ENCODE measurements at places on chromosomes 13 and 19.
A peak's percentile ranks its signal among the peaks of the same experiment; 100 is the strongest.

DNA sequence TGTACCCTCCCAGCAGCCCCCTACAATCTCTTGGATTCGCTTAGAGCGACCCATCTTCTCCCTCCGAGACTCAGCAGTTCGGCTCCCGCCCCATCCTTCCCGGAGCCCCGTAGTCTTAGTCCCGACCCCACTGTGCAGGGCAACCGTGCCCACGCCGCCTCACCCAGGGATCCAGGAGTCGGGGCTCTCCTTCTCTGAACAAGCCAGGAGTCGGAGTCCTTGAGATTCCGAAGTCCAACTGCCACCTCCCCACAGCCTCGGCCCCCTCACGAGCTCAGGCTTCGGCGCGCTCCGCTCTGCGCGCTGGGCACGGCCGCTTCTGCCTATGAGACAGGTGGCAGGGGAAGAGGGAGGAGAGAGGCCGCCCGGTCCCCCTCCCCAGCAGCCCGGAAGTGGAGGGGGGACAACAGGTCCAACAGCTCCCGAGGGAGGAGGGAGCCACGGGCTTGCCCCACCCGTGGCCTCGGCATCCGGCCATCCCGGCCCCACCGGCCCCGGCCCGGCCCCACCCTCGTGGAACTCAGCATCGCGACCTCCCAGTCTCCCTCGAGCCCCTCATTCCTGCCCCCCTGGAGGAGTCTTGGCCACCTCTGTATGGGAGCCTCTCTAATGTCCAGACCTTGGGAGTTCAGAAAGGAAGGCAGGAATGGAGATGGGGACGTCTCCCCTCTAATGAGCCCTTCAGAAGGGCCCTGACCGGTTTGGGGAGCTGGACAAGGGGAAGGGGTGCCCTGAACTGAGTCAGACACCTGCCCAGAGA, at the start of gene PHLDB3:
TSS of gene PHLDB3 (minus strand) at position 321 of the 760 bp plus-strand sequence. CDS start 628 bp downstream, outside the sequence.
- no peak for DNase-seq

DNA sequence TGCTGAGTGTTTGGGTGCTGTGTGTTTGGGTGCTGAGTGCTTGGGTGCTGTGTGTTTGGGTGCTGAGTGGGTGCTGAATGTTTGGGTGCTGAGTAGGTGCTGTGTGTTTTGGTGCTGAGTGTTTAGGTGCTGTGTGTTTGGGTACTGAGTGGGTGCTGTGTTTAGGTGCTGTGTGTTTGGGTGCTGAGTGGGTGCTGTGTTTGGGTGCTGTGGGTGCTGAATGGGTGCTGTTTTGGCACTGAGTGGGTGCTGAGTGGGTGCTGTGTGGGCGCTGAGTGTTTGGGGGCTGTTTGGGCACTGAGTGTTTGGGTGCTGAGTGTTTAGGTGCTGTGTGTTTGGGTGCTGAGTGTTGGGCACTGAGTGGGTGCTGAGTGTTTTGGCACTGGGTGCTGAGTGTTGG, 48.5 kb upstream of the F7 start:
- DNase-seq, result no peak

DNA sequence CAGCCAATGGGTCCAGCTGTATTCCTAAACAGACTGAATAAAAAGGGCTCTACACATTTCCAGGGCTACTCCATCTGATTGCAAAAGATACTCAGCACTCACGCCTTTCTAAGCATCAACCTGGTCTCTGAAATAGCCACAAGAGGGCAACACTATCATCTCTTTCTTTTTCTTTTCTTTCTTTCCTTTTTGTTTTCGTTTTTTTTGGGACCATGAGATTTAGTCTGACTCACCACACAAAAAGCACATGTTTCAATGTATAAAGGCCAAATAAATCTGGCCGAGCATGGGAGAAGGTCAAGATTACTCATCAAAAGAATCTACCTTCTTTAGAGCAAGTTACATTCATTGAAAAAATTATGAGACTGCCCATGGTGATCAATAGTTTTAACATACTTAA, 805.6 kb upstream of the ARGLU1 start:
- DNase-seq, result no peak

DNA sequence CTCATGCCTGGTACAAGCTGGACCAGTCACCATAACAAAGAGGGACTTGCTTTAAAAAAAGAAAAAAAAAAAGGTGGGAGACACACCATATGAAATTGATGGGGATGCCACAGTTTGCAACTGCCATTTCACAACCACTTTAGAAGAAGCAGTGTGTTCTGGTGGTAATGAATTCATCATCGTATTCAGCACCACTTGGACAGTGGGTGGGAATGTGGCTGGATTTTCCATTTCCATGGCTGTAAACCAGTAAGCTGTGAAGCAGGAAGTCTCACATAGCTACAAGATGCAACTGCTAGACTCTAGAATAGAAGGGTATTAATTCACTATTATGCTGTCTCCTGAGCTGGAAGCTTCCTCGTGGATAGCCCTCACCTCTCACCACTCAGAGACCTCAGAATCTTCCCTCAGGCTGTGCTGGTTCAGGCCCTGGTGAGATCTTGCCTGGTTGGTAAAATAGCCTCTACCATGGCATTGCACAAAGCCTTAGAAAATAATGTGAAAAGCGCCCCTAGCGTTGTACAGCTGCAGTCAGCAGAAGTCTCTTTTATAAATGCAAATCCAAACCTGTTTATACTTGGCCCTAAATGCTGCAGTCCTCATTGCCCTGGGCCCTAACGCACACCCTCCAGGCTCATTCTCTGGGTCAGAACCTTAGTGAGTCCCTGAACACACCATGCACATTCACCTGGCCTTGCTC, 150.7 kb downstream of the KCTD15 start:
- DNase-seq, result no peak

DNA sequence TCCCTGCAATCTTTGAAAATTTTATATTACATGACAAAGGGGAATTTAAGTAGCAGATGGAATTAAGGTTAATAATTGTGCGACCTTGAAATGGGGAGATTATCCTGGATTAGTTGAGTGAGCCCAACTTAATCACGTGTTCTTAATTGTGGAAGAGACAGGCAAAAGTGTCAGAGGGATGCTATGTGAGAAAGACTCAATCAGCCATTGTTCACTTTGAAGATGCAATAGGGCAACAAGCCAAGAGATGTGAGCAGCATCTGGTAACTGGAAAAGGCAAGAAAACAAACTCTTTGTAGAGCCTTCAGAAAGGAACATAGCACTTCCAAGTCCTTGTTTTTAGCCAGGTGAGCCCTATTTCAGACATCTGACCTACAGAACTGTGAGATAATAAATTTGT, 247.7 kb downstream of the SLITRK1 start:
- no peak for DNase-seq

- DNase-seq, result peak; percentile 67
Measured at GRCh38 chr13:106507560-106508274, 27.7 kb downstream of the EFNB2 start.

DNA sequence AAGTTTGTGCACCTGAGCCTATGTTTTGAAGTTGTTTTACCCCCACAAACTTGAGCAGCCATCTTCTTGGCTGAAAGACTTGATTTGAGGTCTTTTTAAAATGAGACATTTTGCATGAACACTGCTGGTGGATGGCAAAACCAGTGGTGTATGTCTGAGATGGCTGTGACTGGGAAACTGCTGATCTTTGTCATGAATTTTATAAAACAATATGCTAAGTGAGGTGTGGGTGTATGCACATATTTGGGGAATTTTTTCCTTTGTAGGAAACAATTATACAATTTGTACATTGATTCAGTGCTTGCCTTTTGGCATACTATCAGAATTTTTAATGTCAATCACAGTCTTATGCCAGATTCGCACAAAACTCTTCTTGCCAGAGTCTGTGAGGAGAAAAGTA, 52.5 kb downstream of the ZAR1L start:
- no peak for DNase-seq

GRCh38 chr19:48591021-48591420, 15.5 kb upstream of the SPACA4 start:
- DNase-seq, result no peak

GRCh38 chr19:4754248-4754647, 30.6 kb upstream of the DPP9 start:
- DNase-seq, result no peak

GRCh38 chr13:86445206-86445605, 646.0 kb upstream of the SLITRK6 start:
- no peak for DNase-seq

DNA sequence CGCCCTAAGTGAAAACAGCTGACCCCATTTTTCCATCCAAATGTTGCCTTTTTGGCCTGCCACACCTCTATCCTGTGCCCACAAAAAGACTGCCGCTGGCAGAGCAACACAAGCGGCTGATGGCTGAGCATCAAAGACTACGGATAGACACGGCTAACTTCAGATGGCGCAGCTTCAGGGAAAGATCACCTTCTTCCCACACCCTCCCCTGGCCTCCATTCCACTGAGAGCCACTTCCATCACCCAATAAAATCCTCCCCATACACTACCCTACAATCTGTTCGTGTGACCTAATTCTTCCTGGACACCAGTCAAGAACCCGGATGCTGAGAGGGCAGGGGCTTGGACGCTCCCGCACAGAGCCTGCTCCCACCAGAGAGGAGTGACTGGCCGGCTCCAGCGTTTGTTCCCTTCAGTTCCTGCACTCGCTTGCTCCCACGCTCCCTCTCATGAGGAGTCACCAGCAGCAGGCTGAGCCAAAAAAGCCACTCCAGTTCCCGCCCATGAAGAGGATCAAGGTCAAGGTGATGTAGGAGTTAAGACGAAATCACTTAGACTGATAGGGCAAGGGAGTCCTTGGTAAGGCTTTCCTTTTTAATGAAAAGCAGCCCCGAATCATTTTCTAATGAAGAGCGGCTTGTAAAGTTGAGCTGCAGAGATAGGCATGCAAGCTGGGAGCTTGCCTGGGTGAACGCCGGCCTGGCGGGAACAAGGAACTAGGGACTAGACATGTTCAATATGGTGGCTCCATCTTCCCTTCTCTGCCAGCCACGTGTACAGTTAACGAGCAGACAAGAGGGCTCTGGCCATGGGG, 35.7 kb downstream of the TSKS start:
- DNase-seq, result no peak

GRCh38 chr13:47474839-47475238, 526.2 kb downstream of the SUCLA2 start:
- DNase-seq, result no peak

GRCh38 chr13:74443631-74444030, 309.4 kb upstream of the KLF12 start:
- DNase-seq, result no peak

- no peak for DNase-seq
Measured at GRCh38 chr19:19209372-19209771, 2.4 kb upstream of the NCAN start.

- DNase-seq, result no peak
Measured at GRCh38 chr13:23554000-23554399, 16.2 kb upstream of the TNFRSF19 start.

DNA sequence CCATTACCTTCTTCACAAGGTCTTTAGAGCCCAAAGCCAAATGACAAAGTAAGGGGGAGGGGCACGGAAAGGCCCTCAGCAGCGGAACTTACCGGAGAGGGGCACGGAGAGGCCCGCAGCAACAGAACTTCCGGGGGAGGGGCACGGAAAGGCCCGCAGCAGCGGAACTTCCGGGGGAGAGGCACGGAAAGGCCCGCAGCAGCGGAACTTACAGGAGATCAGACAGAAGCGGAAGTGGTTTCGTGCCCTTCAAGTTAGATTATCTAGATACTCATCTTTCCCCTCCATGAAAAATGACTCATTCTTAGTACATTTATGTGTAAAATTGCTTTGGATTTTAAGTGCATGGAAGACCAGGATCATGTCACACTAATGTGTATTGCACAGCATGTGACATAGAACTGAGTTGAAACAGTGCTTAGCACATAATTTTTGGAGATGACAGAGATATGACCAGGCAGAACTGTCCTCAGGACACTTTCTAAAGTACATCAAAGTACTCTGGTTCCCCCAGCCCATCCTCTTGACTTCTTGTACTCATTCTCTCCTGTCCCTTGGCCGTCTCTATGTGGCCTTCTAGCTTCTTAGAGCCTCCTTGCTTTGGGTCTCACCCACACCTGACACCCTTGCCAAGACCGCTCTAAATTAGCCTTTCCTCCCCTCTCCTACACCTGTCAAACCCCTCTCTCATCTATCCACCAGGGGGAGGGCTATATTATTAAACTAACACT, 25.7 kb upstream of the TPTE2 start:
- DNase-seq, result no peak

- DNase-seq, result no peak
Measured at GRCh38 chr19:30699871-30700280, 327.7 kb downstream of the ZNF536 start.

- DNase-seq, result no peak
Measured at GRCh38 chr19:38543807-38544568, 73.8 kb downstream of the MAP4K1 start.

- no peak for DNase-seq
Measured at GRCh38 chr19:5436106-5436947, 18.9 kb upstream of the ZNRF4 start.

DNA sequence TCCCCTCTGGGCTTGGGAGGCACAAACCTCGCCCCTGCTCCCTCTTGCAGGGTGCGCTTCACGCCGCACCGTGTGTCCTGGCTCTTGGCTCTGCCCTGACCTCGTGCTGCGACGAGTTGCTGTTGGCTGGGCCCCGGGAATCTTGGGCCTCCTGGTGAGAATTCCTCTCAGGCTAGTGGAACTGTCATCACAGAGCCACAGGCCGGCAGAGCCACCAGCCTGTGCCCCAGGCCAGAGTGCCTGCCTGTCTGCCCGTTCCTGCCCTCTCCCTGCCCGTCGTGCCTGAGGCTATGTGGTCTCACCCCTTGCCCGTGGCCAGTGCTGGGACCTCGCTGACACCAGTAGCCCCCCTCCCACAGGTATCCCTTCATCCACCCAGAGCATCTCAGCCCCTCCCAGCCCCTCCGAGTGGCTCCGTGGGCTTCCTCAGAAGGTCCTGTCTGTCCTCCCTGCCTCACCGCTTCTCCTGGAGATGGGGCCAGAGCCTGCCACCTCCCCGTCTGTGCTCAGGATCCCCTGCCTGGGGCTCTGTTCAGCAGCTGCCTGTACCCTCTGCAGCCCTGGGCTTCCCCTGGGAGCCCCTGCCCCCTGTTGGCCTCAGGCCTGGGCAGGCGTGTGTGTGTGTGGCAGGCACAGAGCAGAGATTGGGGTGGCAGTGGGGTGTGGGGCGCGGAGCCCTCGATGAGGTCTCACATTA, 13.3 kb downstream of the NDUFB7 start:
- DNase-seq, result no peak

GRCh38 chr19:50712833-50713232, 6.8 kb downstream of the SHANK1 start:
- DNase-seq, result no peak

GRCh38 chr13:109644956-109645355, 141.4 kb downstream of the IRS2 start:
- DNase-seq, result no peak

- DNase-seq, result peak; percentile 53
Measured at GRCh38 chr19:55638864-55639359, 1.9 kb upstream of the ZNF580 start.

DNA sequence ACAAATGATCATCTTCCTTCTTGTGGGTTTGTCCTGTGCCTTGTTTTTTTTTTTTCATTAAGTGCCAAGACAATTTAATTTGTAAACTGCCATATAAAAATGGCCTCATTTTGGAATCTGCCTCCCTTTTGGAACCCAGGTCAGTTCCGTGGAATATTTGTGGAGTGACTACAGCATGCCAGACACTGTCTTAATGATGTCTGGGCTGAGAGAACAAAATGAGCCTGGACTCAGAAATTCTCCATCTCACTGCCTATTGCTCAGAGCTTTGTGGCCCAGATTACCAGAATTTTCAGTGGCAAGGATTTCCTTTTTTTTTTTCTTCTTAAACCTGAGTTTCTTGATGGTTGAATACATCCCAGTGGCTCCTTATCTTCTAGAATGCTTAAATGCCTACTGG, 340.6 kb downstream of the ENOX1 start:
- no peak for DNase-seq

GRCh38 chr19:50003810-50004419, 21.3 kb downstream of the VRK3 start:
- DNase-seq, result peak; percentile 55

GRCh38 chr19:5913739-5914357, at the start of gene CAPS:
TSS of gene CAPS (plus strand) at chr19:5914254. CDS start at chr19:5914407, 153 bp downstream.
- DNase-seq, result no peak

Data from NK-92 treated with Interleukin-12 subunit alpha and Interleukin-12 subunit beta, amount 100 ng/mL, for 24 hours (cell line).